ENCODE measurements at places on chromosomes 1 and 21. TPM values are rescaled to one million over a fixed set of nuclear protein-coding genes. Genes with fewer than 3 reads are reported as not detected.

- DNase-seq, result no peak
These were observed 40.6 kb downstream of the LHX4 start for GRCh38 chr1:180270530-180271271.

DNA sequence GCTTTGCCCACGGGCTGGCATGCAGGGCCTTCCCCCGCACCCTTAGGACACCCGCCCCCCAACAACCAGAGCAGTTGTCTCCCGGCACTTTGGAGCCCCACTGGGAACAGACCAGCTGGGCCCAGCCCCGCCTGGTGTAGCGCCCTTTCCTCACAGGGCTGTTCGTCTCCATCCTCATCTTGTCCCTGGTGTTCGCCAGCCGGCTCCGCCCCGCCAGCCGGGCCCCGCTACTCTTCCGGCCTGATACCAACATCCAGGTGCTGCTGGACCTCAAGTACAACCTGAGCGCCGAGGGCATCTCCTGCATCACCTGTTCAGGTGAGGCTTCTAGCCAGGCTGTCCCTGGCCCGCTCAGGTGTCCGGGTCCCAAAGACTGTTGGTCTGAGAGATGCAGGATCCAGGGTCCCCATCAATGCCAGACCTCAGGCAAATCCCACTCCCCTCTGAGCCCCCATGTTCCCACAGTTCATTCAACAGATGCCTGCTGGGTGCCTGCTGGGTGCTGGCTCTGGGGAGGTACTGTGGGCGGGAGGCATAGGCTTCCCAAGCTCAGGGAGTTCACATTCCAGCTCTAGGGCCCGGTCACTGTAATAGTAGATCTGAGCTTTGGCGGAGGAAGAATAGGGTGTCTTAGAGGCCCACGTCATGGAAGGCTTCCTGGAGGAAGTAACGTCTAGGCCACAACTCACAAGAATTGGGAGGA, 41.7 kb downstream of the DISP3 start:
- DNase-seq, result no peak

GRCh38 chr21:29499734-29500343, 201.1 kb downstream of the BACH1 start:
- DNase-seq, result peak; percentile 74

DNA sequence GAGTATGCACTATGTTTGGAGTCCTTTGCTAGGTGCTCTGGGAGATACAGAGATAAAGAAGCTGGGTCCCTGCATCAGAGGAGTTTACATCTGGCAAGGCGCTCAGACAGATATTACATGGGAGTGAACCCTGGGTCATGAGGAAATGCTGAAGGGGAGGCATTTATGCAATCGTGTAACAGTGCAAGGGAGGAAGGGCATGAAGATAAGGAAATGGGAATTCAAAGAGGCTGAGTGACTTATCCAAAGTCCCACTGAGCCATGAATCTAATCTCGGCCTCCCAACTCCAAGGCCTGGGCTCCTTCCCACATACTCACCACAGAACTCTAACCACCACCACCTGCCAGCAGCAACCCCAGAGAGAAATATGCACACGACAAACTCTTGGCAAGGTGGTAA, 51.6 kb downstream of the FAM163A start:
- DNase-seq, result no peak

DNA sequence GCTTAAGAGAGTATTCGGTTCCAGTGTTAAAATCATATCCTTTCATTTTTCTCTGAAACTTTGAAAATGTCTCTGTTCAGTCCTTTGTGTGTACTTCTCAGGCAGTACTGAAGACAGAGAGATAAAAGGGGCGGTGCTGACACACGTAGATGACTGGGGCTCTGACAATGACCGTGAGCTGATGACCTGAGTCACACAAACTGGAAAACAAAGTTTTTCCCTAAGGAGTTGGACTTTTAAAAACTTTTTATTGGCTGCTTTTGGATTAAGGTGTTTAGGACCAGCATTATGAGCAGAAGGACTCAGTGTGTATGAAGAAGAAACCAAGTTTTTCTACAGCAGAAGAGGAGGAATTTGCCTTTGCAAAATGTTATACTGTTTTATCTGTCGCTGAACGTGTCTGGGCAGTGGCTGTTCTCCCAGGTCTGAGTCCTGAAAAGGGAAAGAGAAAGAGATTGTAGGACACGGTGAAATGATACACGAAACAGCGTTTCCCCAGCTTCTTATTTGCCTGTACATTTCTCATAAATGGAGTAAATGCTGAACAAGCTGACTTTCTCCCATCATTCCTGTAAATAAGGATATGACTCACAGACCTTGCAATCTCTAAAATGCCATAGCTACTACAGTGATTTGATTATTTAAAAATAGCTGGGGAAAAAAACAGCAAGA, 51.5 kb downstream of the MAP3K7CL start:
- peak; percentile 46 for DNase-seq

DNA sequence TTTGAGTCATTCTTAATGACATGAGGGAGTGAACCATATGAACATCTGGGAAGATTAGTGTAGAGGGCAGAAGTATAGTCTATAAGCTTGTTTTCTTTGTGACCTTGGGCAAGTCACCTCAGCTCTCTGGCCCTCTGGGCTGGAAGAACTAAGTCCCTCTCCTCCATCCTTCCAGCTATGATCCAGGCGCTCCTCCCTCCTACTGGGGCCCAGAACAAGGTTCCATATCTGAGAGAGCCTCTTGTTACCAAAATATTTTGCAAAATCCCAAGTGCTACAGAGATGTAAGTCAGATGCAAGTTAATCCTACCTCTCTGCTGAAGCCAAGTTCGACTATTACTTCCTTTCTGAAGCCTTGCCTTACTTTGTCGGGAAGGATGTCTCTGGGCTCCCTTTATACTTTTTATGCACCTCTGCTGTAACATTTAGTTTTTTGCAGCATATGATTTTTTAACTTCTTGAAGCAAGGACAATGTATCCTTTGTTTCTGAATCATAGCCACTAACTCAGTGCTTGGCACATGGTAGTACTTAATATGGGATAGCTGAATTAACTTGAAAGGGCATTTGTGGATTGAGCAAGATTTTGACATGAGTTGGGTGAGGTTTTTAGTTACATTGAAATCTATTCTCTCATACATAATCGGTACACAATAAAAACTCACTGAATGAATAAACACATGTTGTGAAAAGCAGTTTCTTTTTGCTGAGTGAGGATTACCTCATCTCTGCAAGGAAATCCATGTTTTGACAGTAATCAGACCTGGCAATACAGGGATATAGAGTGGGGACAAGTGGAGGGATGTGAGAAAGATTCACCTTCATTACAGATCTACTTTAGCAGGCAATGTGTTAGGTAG, 54.7 kb upstream of the BEND5 start:
- no peak for DNase-seq

The AMY1A gene
- total RNA-seq, result not detected

The SERPINC1 gene
- total RNA-seq, result not detected

The KRTAP11-1 gene
- not detected for total RNA-seq

The SYTL1 gene
- total RNA-seq, result not detected

All from SK-MEL-5 (cell line).